ENCODE measurements at places on chromosomes 13 and 19. TPM values are rescaled to one million over a fixed set of nuclear protein-coding genes. Genes with fewer than 3 reads are reported as not detected.

DNA sequence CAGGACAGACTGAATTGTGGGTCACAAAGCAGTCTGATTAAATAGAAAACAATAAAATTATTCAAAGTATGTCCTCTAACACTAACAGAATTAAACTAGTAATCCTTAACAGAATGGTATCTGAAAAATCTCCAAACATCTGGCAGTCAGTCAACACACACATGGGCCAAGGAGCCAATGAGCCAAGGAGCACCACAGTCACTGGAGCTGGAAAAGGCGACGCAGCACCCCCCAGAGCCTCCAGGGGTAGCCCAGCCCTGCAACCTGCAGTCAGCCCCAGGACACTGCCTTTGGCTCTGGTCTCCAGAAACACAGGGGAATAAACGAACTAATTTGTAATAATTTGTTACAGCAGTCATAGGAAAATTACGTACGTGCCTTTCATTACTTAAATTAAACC lies 12.3 kb downstream of the TUBGCP3 start:
- DNase-seq, result peak; percentile 39

GRCh38 chr19:29811125-29812079 lies at the start of gene CCNE1:
Gene CCNE1 (plus strand): TSS chr19:29811991. CDS start chr19:29812556, 565 bp downstream.
- peak; percentile 91 for DNase-seq

DNA sequence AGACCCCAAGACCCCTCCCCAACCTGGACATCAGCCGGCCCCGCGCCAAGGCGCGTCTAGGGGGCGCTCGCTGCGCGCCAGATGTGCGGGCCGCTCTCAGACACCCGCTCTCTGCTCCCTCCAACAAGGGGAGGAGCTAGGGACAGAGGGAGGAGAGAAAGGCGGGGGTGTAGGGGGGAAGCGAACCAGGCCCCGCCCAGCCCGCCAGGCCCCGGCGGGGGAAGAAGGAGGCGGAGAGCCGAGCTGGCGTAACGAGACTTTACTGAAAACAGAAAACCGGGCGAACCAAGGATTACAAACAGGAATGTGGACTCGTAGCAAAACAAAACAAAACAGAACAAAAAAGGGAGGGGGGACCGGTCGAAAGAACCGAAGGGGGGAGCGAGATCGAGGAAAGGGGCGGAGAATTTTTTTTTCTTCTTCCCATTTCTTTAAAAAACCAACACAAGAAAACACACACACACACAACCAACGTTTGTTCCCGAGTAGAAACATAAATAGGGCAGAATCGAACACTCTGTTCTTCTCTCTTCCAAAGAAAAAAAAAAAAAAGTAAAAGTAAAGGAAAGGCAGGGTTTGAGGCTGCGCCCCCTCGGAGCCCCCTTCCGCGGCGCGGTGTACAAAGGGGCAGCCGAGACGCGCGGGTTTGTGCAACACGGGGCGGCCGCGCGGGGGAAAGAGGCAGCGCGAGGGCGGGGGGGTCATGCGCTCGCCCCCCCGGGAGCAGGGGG lies 1.7 kb downstream of the JUND start:
- peak; percentile 94 for DNase-seq

- DNase-seq, result no peak
These were observed 259.4 kb downstream of the FGF14 start for GRCh38 chr13:102142473-102142826.

DNA sequence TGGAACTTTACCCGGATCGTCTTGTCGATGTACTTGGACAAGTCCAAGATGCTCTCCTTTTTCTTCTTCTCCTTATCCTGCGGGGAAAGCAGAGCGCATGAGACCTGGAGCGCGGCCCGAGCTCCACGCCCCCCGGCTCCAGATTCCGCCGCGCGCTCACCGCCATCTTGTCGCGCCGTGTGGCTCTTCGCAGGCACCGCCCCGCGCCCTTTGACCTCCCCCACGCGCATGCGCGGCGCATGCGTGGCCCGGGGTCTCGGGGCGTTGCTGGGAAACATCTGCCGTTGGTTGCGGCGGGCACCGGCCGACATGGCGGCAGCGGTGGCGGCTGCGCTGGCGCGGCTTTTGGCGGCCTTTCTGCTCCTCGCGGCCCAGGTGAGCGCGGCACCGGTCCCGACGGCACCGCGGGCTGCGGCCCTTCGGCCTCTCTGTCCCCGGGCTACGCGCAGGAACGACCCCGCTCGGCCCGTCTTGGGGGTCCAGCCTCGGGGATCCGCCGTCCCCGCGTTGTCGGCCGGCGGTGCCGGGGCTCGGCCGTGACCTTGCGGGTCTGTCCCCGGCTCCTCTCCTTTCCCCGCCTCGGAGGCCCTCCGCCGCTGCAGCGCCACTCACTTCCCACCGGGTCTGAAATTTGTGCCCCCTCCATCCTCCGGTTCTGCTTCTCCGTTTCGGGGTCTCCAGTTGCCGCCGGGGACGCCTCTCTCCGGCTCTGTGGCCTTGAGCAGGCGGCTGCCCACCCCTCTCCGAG lies at the start of the genes LSM7 and SPPL2B:
Gene LSM7, minus strand, starts transcription at position 186 of the 748 bp plus-strand sequence. Its CDS starts 20 bp downstream, at position 166.
Gene SPPL2B, plus strand, starts transcription at position 284 of the 748 bp plus-strand sequence. Its CDS starts 26 bp downstream, at position 310.
- peak; percentile 77 for DNase-seq

DNA sequence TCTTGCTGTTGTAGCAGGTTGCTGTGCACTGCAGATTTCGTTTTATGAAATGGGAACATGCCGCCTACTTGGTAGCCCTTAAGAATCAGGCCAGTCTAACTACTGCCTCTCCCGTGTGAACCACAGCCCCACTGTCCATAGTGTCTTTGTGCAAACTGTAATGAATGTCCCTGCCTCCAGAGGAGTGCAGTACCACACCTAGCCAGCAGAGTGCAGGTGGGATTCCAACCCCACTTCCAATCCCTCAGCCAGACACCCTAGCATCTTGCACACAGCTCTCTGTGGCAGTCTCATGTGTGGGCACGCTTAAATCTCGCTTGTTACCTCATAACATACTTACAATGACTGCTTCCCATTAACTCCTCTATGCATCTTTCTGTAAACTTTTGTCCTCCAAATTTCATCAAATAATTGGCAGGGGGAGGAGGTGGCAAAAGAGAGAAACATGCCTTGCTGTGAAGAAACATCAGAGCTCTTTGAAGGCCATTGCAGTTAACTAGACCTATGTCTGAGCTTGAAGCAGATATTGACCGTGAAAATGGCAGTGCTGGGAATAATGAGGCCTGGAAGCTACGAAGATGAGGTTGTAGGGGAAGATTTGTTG lies 47.2 kb downstream of the ZAR1L start:
- DNase-seq, result no peak

GRCh38 chr19:49391581-49392399 lies 3.7 kb downstream of the KASH5 start:
- DNase-seq, result peak; percentile 67

DNA sequence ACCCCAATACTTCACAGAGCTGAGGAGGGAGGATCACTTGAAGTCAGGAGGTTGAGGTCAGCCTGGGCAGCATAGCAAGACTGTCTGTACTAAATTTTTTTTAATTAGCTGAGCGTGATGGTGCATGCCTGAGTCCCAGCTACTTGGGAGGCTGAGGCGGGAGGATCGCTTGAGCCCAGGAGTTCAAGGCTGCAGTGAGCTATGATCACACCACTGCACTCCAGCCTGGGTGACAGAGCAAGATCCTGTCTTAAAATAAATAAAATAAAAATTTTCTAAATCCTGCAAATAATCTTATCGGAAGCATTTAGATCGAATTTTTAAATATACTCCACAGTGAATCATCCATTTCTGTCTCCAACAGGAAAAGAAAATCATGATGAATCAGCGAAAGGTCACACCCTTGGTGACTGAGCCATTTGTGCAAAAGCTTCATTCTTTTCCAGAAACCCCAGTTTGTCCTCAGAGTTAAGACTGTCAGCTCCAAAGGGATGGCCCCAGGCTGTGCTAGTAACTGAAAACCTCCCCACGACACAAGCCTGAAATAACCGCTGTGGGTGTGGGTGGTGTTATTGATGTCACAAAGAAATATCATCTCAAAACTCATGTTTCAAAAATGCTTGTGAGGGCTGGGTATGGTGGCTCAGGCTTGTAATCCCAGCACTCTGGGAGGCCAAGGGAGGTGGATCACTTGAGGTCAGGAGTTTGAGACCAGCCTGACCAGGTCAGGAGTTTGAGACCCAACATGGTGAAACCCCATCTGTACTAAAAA lies 167.6 kb downstream of the PTPRS start:
- peak; percentile 84 for DNase-seq

GRCh38 chr13:71323266-71323665 lies 543.7 kb downstream of the DACH1 start:
- no peak for DNase-seq

DNA sequence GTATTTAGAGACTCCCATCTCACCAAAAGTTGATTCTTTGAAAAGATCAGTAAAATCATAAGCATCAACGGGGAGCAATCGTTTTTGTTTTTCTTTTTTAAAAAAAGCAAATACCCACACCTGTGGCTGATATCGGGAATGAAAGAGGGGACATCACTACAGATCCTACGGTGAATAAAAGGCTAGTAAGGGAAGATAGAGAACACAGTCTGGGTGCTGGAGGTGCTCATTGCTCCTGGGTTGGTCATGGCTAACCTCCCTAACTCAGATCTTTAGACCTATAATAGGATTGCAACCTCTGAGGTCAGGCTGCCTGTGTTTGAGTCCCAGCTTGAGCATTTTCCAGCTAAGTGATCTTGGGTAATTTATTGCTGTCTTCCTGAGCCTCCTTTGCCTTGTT lies 1.1 kb downstream of the EHD2 start:
- DNase-seq, result no peak

GRCh38 chr19:35044317-35045117 lies 3.0 kb downstream of the HPN start:
- peak; percentile 44 for DNase-seq

DNA sequence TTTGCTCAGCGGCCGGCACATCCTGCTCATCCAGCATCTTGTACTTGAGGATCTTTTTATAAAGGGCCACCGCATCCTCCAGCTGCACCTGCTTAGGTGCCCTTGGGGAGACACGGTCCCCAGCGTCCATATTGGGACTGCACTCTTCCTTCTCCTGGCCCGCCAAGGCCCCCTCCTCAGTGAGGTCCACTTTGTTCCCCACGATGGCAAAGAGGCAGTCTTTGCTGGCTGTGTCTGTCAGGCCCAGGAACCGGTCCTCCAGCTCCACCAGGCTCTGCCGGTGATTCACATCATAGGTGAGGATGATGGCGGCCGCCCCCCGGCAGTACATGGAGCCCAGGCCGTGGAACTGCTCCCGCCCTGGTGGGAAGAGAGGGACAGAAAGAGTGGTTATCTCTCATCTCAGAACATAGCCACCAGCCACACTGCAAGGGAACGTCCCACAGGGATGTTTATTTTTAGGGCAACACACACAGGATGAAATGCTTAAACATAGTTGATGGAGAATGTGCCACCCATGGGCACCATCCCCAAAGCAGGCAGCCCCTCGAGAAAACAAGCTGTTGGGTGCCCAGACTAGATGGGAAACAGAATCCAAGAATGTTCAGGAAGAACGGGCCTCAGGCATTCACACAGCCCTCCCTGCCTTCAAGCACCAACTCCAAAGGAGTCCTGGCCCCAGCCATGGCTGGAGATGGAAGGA lies 37.5 kb downstream of the RAB20 start:
- no peak for DNase-seq

- peak; percentile 75 for DNase-seq
These were observed 193.9 kb upstream of the RNF113B start for GRCh38 chr13:98370806-98371515.

DNA sequence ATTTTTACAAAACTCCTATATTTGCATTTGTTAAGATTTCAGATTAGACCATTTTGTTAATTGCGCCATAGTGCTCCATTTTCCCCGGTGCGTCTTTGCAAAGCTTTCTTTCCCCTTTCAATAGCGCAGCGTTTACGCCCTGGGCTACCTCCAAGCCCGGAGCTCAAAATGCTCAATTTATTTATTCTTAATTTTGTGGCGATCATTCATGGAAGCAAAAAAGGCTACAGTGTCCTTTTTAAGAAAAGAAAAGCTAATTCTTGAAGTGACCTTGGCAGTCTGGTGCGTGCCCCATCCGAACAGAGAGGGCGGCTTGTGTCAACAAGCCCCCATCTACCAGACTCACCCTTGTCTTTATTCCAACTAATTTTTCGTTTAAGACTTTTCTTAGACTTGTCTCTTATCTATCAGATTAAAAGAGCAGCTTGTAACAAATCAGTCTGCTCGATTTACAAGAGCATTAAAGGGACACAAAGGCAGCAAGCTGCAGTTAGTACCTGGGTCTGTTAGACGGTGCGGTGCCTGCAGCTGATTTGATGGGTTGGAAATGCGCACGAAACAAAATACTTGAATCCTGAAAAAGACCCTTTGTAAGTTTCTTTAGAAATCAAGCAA lies 30.1 kb downstream of the GSX1 start:
- DNase-seq, result no peak

FUT1 gene
- 0.16 TPM for total RNA-seq

NAPSA gene
- 1.5 TPM for total RNA-seq

DCT gene
- total RNA-seq, result not detected

MCEMP1 gene
- total RNA-seq, result not detected

LGALS7B gene
- total RNA-seq, result not detected

EVI5L gene
- total RNA-seq, result 21.4 TPM

FGF9 gene
- total RNA-seq, result 4.3 TPM

RETN gene
- total RNA-seq, result not detected

SHISA7 gene
- total RNA-seq, result not detected

UPF1 gene
- 66.0 TPM for total RNA-seq
